Occipital lobe (tissue), 3 donors: ENCODE measurements at places on chromosomes 12 and 14.

GRCh38 chr14:66238969-66239368 is 247.2 kb upstream of the CCDC196 start:
- no peak for DNase-seq

DNA sequence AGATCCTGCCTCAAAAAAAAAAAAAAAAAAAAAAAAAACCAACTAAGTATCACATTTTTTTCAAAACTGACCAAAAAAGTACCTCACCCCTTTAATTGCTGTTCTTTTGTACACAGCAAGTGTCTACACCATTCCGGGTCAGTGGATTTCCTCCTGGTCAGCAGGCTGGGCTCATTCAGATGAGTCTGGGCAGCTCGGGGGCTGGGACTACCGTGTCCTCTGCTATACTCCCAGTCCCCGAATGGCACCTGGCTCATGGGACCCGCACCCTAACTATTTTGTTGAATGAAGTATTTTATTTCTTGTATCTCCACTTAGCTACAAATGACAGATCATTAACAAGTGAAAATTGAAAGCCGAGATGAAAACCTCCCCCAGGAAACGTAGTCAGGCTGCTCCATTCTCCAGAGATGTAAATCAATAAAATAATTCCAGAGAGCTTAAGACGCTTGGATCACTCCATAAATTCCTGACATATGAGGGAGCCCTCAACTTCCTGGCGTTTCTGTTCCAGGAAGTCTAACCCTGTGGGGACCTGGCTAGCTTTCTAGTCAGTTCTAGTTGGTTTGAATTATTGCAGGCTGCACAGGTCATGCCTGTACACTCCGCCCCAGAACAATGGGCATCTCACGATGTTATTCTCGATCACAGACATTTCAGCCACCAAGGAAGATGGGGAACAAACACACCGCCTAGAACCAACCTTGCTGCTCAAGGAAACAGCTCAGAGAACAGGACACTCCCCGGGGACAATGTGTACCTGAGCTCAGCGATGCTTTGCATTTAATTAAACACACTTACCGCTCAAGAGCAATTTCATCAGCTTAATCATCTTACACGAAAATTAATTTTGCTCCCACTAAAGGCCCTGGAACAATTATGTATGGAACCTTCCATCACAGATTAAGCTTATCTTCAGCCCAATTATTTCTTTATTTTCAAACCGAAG is 76.3 kb downstream of the RIMBP2 start:
- no peak for DNase-seq

GRCh38 chr14:41446008-41446407 is 160.7 kb upstream of the LRFN5 start:
- DNase-seq = no peak

DNA sequence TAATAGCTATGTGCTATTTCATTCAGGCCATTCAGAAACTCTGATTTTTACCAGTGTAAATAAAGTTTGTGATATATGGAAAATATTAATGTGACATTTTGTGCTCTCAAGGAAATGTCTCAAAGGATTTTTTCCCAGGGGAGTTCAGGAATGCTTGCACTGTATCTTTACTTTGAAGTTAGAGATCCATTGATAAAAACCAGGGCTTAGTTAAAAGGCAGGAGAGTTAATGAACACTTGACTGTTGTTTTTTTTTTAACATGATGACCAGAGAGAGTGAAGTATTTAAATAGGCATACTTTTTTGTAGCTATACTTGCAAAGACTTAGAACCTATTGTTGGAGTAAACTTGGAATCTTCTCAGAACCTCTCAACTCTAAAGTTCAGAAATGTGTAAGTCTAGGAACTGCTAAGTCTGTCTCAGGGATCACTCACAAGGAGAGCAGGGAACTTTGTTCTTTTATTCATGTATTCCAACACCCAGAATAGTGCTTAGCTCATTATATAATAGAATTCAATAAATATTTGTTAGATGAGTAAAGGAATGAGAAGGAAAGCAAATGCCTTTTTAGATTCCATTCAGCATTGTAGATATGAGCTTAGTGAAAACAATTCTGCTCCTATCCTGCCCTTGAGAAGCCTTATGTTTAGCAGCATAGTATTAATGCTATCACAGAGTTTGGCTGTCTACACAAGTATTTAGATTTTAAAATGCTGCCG is 117.5 kb downstream of the DAAM1 start:
- DNase-seq = no peak

- DNase-seq = no peak
Measured at GRCh38 chr14:63134801-63135200, 69.4 kb upstream of the RHOJ start.

DNA sequence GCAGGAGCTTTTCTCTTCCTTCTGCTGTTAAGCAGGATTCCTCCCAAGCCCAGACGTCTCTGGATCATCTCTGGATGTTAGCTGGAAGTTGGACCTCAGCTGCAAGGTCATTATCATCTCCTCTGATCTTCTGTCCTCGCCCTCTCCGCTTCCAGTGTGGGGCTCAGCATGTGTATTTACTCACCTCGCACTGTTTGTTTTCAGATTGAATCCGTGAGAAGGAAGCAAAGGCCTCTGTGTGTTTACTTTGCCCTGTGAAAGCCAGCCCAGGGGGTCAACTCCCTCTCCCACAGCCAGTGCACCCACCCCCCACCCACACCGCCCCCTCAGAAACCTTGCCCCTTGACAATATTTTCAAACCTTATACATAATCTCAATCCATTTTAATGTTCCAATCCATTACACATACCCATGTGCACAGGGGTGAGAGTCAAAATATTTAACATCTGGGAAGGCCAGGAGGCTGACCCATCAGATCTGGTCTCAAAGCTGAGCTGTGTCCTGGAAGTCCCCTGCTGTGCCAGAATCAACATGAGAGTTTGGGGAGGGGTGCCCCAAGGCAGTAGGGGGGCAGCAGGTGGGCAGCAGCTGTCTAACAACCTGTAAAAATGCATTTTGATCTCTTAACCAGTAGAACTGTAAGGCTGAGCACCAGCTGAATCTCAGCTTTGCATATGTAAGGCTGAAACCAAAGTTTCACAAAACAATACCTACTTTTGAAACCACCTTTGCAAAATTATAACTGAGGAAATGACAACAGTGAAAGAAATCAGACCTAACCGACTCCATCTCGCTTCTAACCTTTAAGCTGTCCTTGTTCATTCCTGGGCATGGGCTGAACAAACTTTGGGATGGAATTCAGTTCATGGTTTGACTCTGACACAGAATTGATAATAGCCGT is 157.9 kb downstream of the ZNF664 start:
- DNase-seq = no peak

DNA sequence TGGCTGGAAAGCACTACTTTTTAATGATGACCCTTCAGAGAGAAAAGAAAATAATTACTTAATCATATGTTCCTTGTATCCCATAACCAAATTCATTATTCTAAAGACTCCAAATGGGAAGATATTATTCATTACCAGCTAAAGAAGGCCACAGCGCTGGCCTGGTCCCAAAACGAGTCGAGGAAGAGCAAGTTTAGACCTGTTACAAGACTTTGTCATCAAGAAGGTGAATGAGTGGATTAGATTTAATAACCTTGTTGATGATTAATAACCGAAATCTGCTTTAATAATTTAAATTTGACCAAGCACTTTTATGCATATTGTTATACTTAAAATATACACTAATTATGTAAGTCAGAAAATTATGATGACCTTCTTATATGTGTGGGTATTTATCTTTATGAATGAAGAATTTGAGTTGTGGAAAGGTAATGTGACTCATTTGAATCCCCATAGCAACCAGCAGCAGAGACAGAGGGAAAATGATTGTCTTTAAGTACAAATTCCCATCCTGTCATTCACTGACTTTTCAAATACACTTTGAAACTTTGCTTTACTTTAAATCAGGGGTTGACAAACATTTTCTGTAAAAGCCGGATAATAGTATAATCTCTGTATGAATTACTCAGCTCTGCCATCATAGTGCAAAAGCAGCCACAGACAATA is 200.3 kb upstream of the NPAS3 start:
- DNase-seq = no peak

GRCh38 chr14:60646226-60646818 is 3.0 kb downstream of the SIX1 start:
- no peak for DNase-seq

DNA sequence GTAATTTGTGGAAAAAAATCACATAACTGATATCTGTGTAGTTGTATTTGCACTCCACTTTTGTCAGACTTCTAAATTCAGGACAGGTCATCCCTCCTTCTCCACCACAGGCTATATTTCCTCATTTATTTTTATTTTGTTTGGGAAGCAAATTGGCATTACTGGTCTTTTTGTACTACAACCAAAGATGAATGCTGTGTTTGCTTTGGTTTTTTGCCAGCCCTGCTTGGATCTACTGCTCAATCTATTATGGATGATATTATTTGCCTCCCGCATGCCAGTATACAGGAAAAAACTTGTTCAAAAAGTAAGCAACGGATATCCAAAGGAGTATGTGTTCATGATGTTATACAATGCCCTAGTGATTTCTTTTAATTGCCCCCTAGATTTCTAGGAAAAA is 948.8 kb downstream of the TRHDE start:
- no peak for DNase-seq

DNA sequence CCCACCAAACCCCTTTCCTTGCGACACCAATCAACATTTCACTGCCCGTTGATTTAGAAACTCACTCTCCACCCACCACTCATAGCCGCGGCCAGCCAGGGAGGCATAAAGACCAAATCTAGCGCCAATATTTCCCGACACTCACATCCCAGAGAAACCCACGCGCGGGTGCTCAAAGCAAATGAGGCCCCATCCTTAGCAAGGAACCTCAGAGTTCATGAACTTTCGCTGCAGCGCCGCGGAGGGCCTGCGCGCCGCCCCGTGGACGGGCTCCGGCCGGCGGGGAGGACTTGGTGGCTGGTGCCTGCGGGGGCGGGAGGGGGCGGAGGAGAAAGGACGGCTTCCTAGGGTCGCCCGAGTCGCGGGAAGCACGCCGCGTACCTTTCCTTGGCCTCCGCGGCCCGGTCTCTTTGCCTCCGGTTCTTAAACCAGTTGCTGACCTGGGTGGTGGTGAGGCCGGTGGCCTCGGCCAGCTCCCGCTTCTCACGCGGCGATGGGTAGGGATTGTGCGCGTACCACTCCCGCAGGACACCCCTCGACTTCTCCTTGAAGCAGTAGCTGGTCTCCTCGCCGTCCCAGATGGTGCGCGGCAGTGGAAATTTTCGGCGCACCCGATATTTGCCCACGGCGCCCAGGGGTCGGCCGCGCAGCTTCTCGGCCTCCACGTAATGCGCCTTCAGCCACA is 886 bp downstream of the SIX1 start:
- no peak for DNase-seq

DNA sequence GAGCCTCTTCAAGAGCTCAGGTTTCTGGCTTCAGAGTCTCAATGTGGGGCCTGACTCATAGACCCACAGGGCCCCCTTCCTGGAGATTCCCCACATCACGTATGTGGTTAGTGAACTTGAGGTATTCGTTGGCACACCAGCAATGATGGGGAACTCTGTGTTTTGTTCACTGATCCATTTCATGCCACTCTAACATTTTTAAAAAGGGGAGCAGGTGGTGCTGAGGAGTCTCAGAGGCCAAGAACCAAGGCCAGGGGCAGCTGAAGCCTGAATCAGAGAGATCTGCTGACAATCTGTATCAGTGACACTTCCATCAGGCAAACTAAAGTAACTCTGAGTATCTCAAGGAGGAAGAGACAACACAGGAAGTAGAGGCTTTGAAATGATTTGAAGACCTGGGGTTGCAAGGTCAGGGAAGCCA is 323.4 kb downstream of the VRK1 start:
- DNase-seq = no peak

GRCh38 chr14:105844810-105845724 is 318.7 kb downstream of the TMEM121 start:
- no peak for DNase-seq

DNA sequence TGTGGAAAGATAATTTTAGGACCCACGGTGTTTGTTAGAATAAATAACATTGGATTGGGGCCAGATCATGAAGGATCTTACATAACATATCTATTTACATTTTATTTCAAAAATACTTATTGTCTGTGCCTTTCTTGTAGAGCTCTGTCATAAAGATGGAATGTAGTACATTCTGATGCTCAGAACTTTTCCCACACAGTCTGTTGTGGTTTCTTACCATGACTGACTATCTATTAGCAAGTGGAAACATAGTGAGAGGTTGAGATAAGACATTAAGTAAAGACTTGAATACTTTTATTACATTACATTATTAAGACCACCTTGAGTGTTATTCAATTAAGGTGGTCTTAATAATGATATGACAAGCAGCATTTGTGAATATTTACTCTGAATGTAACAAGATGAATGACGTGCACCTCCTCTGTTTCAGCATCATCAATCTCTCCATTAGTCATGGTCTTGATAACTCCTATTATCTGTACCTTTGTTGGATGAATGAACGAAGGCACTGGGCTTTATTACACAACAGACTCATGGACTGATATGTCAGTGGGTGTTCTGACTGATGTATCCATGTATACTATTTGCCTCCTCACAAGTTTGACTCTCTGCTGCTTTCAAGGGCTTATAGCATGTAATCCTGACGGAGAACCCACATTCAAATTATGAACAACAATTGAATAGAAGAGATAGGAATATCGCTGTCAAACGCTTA is 883.0 kb upstream of the FLRT2 start:
- DNase-seq = no peak

GRCh38 chr12:105892362-105892910 is 246.3 kb downstream of the NUAK1 start:
- no peak for DNase-seq

GRCh38 chr14:75822522-75823141 is 159.2 kb downstream of the TGFB3 start:
- DNase-seq = no peak

GRCh38 chr12:93708952-93709351 is 31.8 kb downstream of the CRADD start:
- DNase-seq = no peak

DNA sequence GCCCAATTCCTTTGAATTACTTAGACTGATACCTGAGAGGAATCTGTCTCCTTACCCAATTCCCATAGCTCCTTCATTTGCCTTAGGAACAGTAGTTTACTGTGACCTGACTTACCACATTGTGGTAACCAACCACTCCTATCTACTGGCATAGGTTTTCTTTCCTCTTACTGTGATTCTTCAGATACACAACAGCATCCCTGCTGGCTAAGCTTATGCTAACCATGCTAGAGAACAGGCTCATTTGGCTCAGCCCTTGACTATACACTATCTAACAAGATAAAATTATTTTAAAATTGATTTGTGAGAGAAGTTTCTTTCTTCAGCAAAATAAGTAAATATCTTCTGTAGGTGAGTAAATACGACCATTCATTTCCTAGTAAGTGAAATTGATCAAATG is 320.4 kb upstream of the DDHD1 start:
- no peak for DNase-seq

DNA sequence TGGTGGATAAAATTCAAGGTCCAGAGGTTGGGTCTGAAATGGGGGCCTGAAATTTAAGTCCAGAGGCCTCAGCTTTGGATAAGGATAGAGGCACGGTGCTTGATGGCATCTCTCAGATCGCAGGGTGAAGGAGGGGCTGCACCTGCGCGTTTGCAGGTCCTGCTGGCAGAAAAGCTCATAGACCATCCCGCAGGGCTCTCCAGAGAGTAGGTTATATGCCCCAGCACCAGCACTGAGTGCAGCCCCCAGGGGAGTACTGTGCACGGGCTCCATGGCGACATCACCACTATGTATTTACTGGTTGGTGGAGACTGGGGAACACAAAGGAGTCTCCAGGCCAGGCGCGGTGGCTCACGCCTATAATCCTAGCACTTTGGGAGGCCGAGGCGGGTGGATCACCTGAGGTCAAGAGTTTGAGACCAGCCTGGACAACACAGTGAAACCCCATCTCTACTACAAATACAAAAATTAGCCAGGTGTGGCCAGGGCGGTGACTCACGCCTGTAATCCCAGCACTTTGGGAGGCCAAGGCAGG is 4.3 kb upstream of the CD63 start:
- DNase-seq = no peak
